ENCODE measurements at places on chromosomes 5 and 9.

DNA sequence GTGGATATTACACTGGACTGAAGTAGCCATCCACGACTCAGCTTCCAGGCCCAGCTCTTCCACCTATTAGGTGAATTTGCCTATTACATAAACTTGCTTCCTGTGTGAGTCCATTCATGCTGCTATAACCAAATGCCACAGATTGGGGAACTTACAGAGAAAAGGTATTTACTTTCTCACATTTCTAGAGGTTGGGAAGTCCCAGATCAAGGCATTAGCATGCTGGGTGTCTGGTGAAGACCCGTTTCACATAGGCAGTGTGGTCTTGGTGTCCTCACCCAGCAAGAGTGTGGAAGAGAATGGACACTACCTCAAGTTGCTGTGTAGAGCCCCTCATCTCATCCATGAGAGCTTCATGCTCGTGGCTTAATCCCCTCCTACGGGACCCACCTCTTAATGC lies 282.6 kb downstream of the IRX1 start:
- no peak for DNase-seq

- DNase-seq: no peak
These were observed 6.2 kb downstream of the ZBED3 start for GRCh38 chr5:77080905-77081304.

DNA sequence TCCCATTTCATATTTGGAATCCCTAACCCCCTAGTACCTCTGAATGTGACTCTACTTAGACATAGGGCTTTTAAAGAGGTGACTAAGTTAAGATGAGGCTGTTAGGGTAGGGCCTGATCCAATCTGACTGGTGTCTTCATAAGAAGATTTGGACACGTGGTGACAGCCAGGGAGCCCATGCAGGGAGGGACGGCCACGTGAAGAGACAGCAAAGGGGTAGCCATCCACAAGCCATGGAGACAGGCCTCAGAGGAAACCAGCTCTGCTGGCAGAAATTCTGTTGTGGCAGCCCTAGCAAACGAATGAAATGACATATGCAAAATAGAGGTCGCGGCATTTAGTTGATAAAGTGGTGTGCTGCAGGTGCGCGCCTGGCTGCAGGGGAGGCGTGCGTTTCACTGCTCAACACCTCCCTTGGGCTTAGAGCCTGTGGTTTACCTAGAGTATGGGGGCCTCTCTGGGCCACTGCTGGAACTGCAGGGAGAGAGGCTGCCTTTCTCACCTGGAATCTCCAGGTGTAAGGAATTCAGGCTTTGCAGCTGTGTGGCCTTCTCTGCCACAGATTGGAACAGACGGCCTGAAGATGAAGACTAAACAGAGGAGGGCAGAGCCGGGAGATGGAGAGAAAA lies 7.1 kb upstream of the AFAP1L1 start:
- no peak for DNase-seq

- DNase-seq: no peak
These were observed 18.4 kb upstream of the NME5 start for GRCh38 chr5:138157626-138158025.

GRCh38 chr5:161713042-161713441 lies 27.5 kb downstream of the GABRA6 start:
- DNase-seq: no peak

DNA sequence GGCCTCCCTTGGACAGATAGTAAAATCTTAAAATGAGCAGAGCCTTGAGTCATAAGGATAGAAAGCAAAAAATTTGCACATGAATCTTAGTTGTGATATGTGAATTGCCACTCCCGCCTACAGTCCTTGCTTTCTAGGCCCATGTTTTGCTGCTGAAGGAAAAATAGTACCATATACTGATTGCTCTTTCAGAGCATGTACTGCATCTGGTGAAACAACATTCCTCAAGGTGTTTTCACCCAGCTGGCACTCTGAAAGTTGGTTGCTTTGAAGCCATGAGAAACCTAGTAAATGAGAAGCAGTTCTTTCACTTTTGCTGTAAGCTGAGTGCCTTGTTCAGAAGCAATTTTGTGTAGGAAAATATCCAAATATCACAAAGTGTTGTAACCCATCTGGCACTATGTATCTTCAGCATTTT lies 10.3 kb downstream of the CDC37L1 start:
- no peak for DNase-seq

- no peak for DNase-seq
These were observed 96.6 kb downstream of the MAN2A1 start for GRCh38 chr5:109786206-109786855.

DNA sequence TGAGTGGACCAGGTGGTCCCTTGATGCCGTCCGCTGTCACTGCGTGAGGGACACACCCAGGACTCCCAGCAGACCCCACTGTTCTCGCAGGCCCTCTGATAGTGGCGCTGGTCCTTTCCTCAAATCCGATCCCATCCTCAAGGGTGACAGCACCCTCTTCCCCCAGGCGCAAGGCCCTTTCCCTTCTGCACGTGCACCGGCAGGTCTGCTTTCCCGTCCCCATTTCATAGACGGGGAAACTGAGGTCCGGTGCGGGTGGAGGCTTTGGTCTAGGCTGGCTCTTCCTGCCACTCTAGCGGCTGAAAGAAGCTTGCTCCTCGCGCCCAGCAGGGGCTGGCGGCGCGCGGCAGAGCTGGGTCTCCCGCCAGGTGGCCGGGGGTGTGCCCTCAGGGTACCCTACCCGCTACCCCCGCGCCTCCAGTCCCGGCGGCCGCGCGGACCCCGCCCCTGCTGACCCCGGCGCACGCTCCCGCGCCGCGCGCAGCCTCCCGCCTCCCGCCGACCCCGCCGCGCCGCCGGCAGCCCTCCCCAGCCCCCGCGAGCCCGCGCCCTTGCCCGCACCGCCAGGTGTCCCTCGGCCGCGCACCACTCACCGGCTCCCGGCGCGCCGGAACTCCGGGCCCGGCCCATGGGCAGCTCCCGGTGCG lies 453 bp downstream of the RASGEF1C start:
- DNase-seq: no peak

DNA sequence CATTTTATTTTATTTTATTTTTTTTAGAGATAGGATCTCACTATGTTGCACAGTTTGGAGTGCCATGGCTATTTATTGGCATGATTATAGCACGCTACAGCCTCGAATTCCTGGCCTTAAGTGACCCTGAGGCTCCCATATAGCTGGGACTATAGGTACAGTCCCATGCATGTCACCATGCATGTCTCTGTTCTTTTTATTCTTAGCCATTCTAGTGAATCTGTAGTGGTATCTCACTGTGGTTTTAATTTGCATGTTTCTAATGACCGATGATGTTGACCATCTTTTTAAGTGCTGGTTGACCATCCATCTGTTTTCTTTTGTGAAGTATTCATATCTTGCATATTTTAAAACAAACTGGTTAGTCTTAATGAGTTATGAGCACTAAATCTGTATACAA lies 76.1 kb downstream of the SLC44A1 start:
- no peak for DNase-seq

- DNase-seq: no peak
These were observed 154.1 kb downstream of the CARTPT start for GRCh38 chr5:71873191-71873591.

- DNase-seq: peak; percentile 94
These were observed 164.2 kb downstream of the AUH start for GRCh38 chr9:91197232-91198181.

- no peak for DNase-seq
These were observed 68.5 kb upstream of the RAI14 start for GRCh38 chr5:34587355-34588241.

- no peak for DNase-seq
These were observed 109.0 kb downstream of the MLLT3 start for GRCh38 chr9:20513126-20513913.

GRCh38 chr5:61275841-61276240 lies 56.2 kb upstream of the ZSWIM6 start:
- DNase-seq: peak; percentile 36

DNA sequence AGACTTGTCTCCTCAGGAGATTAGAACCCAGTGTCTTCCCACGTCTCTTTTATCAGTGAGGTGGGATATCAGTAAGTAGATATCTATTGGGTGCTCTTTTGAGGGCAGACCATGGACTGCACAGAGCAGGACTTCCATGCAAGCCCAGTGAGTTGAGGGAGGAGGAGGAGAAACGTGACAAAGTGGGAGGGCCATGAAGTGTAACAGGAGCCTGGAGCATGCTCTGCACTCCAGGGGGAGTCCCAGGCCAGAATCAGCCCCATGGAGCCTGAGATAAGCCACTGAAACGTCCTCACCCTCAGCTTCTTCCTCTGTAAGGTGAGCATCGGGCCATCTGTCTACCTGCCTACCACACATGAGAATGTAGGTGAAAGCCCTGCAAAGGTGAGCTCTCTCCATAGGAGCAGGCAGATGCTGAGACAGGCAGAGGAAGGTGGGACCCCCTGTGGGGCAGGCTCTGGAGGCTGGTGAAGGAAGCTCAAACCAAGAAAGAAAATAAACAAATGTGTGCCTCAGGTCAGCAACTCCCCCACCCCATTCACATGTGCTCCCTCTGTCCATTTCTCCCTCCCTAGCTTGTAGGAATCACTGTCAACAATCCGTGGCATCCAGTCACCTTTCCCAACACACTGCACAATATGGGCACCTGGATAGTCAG lies 87.4 kb downstream of the NRG2 start:
- DNase-seq: no peak

GRCh38 chr9:132183134-132183533 lies 21.3 kb downstream of the NTNG2 start:
- DNase-seq: no peak

DNA sequence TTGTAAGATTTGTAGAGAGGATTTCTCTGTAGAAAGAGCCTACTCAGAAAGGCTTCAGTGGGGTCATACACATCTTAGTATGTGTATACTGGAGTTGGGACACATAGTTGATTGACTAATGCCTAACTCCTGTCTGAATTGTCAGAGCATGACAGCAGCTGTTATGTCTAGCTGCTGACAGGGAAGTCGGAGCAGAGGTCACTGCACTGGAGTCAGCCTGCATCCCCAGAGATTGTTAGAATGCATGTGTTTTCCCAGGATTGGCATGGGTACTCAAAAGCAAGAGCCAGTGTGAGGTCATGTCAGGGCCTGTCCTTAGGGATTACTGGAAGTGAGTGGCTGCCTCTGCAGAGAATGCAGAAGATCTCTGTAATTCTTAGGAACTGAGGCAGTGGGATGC lies 82.7 kb downstream of the ITGA1 start:
- DNase-seq: no peak

- DNase-seq: peak; percentile 21
These were observed 189.0 kb downstream of the SEC61B start for GRCh38 chr9:99411068-99411467.

DNA sequence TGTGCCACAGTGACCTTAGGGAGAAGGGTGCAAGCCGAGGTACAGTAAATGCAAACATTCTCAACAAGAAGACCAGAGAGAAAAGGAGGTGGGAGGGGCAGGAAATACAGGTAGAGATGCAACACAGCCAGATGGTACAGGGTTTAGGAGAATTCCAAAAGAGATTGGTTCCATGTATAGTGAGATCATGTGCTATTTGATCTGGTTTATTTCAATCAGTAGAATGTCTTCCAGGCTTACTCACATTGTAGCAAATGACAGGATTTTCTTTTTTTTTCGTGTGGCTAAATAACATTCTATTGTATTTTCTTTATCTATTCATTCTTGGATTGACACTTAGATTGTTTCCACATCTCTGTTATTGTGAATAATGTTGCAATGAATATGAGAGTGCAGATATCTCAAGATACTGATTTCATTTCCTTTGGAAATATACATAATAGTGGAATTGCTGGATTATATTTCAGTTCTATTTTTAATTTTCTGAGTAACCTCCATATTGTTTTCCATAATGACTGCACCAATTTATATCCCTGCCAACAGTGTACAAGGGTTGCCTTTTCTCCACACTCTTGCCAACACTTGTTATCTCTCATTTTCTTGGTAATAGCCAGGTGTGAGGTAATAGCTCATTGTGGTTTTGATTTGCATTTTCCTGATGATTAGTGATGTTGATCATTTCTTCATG lies 107.8 kb upstream of the GAS1 start:
- no peak for DNase-seq

- no peak for DNase-seq
These were observed 1076.7 kb downstream of the NR2F1-AS1 start for GRCh38 chr5:92504346-92504745.

GRCh38 chr9:121227862-121228261 lies 26.2 kb upstream of the RAB14 start:
- no peak for DNase-seq

- no peak for DNase-seq
These were observed 61.1 kb upstream of the SAP30L start for GRCh38 chr5:154384480-154385235.

GRCh38 chr5:176185133-176185733 lies 53.0 kb upstream of the SIMC1 start:
- no peak for DNase-seq

GRCh38 chr9:31912636-31913035 lies 471.8 kb upstream of the ACO1 start:
- no peak for DNase-seq

DNA sequence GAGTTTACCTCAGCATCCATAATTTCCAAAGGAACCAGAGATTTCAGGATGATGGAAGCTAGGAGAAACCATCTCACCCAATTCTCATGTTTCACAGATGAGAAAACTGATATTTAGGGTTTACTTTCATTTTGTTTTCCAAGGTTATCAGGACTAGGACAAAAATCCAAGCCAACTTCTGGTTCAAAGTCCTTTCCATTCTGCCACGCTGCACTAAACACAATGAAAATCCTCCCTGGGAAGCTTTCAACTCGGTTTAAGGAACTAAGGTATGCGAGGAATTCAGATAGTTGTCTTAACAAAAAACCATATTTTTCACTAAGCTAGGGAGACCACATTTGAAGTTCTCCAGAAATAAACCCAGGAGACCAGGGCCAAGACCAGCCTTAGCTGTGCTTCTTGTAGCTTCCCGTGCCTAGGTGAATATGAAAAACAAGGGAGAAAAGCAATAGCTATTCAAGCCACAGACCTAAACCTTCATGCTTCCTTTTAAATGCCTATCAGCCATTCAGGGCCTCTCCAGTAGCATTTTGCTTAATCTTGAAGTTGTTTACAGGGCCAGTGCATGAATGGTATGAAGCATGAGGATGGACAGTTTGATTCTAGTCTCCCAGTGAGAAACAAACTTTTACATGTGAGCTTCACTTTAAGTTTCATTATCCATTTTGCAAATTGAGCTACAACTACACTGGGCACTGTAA lies 167.9 kb downstream of the DENND1A start:
- DNase-seq: no peak

DNA sequence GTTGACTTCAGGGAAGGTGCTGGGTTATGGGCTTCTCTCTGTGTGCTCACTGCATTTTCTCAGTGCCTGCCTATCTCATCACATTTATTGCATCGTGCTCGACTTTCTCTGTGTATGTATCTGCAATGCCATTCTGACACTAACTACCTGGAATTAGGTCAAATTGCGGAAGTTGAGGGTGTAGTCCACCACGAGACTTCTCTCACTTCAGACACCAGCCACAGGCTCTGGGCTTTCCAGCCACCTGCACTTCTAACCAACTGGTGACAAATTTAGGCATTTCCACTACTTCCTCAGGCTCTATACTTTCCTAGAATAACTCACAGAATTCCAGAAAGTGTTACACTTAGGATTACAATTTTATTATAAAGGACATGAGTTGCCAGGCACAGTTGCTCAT lies 188.6 kb upstream of the ZNF608 start:
- no peak for DNase-seq

GRCh38 chr9:75607521-75607920 lies 283.0 kb upstream of the PCSK5 start:
- DNase-seq: no peak

- no peak for DNase-seq
These were observed 4.3 kb upstream of the ZNF510 start for GRCh38 chr9:96782235-96782634.

GRCh38 chr9:38088006-38088925 lies 19.2 kb upstream of the SHB start:
- DNase-seq: no peak
